ENCODE measurements at places on chromosomes 1 and 21. TPM values are rescaled to one million over a fixed set of nuclear protein-coding genes. Genes with fewer than 3 reads are reported as not detected.

Gene TMEM200B
- 0.18 TPM for polyA plus RNA-seq

Gene ITLN2
- polyA plus RNA-seq = 0.22 TPM

Gene NECTIN4
- polyA plus RNA-seq = 1.8 TPM

Gene RBM15
- 8.2 TPM for polyA plus RNA-seq

Gene LHX8
- 3.3 TPM for polyA plus RNA-seq
